Cardiac septum (tissue), 1 donor: ENCODE measurements at places on chromosomes 2 and 18. TPM values are rescaled to one million over a fixed set of nuclear protein-coding genes. Genes with fewer than 3 reads are reported as not detected.

ALS2 gene
- 36.5 TPM for total RNA-seq

PPP1R1C gene
- 29.6 TPM for total RNA-seq

BOLL gene
- not detected for total RNA-seq

DNA sequence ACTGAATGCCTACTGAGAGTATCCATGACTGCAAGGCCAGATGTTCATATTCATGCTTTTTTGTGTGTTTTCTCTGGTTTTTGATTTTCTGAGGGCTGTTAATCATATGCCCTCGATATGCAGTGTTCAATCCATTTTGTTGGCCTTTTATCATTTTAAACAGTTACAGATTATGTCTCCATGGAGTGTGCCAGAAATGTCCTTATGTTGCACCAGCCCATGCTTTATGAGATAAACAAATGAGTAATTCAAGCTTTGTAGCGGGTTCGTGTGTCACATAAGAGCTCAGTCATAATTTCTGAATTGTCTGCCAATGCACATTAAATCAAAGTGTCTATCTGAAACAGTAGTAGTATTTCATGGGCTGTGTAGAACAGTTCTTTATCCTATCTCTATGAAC, 583.0 kb downstream of the THSD7B start:
- no peak for DNase-seq

DNA sequence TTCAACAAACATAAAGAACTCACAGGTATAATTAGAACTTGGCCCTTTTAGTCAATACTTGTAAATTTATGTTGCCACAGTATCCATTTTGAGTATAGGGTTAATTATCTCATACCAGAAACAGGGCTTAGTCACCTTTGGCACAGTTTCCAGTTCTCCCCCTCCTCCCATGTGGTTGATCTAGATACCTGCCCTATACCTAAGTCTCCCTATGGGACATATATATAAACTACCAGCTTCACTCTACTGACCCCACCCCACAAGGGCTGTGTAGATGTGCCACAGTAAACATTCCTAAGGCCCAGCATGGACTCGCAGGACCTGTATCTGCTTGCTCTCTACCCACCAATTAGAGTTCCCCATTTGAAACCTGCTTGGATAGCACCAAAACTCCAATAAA, 371.7 kb upstream of the RND3 start:
- no peak for DNase-seq

DNA sequence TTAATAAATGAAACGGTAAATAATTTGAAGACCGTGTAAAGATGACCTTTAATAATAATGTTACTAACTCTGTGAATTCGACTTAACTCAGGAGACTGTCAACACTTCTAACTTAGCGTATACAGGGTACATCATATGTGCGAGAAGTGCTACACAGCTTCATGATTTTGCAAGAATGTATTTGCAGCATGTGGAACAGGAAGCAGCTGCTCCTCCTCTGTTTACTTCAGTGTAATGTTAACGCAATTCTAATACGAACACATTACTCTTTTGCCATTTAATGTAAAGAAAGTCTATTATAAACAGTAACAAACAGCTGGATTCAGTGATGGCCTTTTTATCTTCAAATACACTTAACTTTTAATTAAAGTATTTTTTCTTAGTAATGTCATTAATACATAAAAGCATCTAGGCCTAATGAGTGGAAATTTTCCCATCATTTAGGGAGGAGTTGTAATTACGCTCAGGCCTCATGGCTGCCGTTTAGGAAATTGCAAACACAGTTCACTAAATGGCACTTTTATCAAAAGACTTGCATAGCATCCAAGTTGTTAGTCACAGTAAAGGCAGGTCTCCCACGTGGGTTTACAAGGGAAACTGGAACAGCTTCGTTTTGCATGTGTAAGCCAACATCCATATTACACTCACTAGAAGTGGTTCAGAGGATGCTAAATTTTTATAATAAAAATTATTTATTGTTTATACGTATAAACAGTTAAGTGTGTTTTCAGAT, 635.7 kb downstream of the FBXO15 start:
- DNase-seq, result no peak

GRCh38 chr2:236637686-236638569, 68.3 kb downstream of the ACKR3 start:
- peak; percentile 19 for DNase-seq

- no peak for DNase-seq
Observed at GRCh38 chr2:202488671-202489070, 112.5 kb downstream of the BMPR2 start.

- DNase-seq, result no peak
Observed at GRCh38 chr18:64983497-64984238, 767.1 kb upstream of the CDH7 start.

- DNase-seq, result no peak
Observed at GRCh38 chr2:207086136-207086535, 79.6 kb downstream of the KLF7 start.
